ENCODE measurements at places on chromosomes 1 and 21.

- no peak for DNase-seq
Measured at GRCh38 chr1:10975567-10976326, 36.7 kb upstream of the TARDBP start.

GRCh38 chr1:211653293-211653692, 22.1 kb downstream of the NEK2 start:
- no peak for DNase-seq

GRCh38 chr1:36359911-36360550, 25.7 kb downstream of the STK40 start:
- peak; percentile 44 for DNase-seq

- no peak for DNase-seq
Measured at GRCh38 chr1:43587594-43587993, 56.9 kb downstream of the PTPRF start.

DNA sequence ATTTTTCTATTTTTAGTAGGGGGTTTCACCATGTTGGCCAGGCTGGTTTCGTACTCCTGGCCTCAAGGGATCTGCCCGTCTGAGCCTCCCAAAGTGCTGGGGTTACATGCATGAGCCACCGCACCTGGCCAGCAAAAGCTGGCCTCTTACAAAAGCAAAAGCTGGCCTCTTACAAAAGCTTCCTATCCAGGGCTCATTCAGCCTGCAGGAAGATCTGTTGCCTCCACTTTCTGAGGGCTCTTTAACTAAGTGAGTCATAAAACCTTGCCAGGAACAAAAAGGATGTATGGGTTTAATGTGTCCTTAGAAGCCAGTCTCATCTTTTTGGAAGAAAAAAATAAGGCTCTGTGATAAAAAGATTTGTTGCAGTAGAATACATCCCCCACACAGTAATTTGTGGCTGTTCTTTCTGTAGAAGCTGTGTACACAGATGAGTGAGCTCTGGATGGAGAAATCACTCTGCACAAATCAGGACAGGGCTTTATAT, 15.0 kb downstream of the HTR1D start:
- no peak for DNase-seq

DNA sequence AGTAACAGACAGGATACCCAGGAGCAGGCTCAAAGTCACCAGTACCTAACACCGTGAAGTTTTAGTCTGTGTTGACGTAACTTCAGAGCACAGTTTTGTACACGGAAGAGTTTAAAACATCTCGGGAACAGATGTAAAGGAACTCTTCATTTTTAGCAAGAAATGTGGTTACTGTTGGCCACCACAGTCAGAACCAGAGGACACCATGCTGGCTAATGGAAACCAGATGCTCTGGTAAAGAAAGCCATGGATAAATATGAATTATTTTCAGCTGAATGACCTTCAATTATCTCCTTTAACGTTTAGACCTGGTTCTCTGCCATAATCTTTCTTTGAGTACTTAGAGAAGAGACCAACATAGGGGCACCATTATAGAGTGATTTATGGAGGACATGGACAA, 115.9 kb downstream of the NTMT2 start:
- no peak for DNase-seq

- DNase-seq = peak; percentile 44
Measured at GRCh38 chr1:3903141-3904005, 3.3 kb upstream of the C1orf174 start.

- DNase-seq = no peak
Measured at GRCh38 chr1:54998100-54998499, 633 bp upstream of the BSND start.

DNA sequence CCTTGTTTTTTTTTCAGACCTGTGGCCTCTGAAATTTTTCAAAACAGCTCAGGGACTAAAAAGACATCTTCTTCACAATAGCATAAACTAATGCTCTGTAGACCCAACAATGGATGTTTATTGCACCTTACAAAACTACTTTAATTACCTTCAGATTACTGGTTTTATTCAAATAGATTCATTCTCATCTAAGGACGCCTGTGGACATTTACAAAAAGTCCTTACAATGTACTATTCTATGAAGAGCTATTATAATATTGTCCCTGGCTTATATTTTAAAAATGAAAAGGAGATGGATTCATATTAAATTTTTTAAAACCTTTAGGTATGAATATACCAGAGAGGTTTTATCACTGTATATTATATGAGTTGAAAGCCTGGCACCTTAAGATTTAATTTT, 238.4 kb upstream of the NR5A2 start:
- DNase-seq = no peak

- DNase-seq = no peak
Measured at GRCh38 chr1:51583532-51583931, 33.4 kb upstream of the OSBPL9 start.

DNA sequence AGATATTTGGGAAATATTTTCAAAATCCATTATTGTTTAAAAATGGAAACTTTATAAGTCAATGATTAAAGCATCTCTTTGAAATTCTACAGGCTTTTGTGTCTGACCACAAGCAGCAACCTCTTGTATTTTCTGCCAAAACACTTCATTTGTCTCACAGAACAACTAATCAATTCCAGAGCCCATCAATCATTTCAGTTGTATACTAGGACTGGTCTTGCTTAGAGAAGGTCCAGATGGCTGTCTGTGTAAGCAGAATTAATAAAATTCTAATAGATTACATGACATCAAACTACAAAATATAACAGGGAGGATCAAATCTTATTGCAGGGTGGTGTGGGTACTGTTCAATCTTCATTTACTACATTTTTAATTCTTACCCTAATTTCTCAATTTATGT, 76.4 kb downstream of the ACBD6 start:
- no peak for DNase-seq

GRCh38 chr1:111032295-111032897, 68.7 kb upstream of the LRIF1 start:
- DNase-seq = peak; percentile 65

DNA sequence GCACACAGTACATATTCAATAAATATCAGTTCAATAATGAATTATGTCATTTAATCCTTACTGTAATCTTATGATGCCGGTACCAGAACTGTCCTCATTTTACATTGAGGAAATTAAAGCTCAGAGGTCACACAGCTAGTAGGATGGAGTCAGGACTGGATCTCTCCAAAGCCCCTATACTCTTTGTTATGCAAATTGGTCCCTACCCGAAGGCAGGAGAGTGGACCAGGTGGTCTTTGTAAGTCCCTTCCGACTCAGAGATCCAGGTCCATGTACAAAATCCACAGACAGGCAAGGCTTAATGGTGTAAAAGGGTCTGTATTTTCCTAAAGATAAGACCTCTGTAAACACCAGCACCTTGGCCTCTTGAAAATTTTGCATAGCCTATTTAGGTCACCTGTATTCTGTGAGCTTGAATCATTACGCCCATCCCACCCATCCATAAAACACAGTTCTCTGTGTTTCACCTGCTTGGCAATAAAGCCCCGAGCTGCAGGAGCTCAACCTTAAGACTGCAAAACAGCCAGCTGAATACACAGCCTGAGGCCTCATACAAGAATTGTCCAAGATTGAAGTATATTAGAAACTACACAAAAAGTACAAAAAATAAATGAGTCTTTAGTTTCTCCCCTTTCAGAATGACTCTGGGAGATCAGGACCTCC, 41.7 kb downstream of the PLXNA2 start:
- no peak for DNase-seq

- no peak for DNase-seq
Measured at GRCh38 chr1:230696722-230697437, 17.0 kb downstream of the AGT start.

DNA sequence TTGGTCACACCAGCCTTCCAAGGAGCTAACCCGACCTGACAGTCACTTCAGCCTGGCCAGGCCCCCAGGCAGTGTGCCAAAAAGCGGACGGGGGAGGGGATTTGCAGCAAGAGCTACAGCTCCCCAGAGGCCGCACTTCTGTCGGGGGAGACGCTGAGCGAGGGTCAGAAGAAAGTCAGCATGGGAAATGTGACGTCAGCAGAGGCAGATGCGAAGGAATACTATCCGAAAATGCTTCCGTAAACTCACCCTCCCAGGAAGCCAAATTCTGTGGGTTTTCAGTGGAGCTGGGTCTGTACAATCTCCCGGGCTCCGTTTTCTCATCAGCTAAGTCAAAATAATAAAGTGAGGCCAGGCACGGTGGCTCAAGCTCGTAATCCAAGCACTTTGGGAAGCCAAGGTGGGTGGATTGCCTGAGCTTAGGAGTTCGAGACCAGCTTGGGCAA, 28.5 kb upstream of the ECE1 start:
- DNase-seq = no peak

DNA sequence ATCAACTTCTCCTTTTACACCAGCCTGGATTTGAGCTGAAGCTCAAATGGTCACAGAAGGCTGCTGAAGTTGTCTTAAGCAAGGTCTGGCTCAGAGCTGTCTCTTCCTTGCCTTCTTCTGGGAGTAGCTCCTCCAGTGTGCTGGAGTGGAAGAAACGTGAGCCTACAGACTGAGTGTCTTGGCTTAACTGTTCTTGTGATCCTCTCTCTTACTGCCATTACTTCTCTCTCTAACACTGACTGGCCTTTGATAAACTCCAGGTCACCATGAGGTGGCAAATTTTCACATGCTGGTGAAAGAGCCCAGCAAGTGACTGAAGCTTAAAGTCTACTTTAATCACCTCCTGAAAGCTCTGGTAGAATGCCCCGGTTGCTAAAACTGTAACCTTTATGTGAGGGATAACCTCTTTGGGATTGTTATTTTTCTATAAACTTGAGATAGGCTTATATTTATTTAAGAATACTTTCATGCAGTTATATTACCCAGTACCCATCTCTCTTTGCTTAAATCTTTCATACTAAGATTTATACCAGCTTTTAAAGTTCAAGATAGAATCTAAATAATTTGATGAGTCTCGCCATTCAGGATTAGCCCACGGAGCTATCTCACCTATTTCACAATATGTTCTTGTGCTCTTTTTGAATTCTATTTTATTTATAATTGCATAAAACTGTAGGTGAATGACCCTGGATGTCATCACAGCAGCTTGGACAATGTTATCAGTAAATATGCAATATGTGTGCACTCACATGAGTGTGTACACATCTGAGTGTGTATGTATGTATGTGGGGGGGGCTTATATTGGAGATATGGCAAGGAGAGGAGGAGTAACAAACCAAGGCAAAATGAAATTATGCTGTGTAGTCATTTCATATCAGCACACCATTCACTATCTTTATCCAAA, 924.0 kb downstream of the LTN1 start:
- DNase-seq = no peak

DNA sequence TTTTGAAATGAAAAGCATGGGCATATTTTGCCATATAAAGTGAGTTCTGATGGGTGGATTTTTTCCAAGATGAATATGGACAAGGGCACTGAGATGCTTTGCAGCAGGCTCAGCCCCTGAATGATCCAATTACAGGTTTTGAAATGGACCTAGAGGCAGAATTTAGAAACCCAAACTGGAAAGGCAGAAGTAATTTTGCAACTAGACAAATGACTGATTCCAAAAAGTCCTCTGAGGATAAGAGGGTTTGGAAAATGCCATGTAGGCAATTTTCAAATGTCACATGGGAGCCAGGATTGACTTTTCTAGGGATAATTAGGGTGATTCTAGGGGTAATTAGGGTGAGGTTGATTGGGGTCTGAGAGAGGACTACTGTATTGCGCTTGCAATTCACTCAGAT, 148.9 kb upstream of the ZNF648 start:
- no peak for DNase-seq

GRCh38 chr1:231807541-231807940, 181.0 kb downstream of the DISC1 start:
- no peak for DNase-seq

GRCh38 chr1:98084188-98084587, 163.4 kb upstream of the DPYD start:
- no peak for DNase-seq

GRCh38 chr21:26379561-26379960, 193.5 kb downstream of the CYYR1 start:
- DNase-seq = no peak

GRCh38 chr1:220962031-220962751, 82.9 kb downstream of the HLX start:
- DNase-seq = no peak

GRCh38 chr21:39851002-39851618, 16.1 kb upstream of the PCP4 start:
- DNase-seq = no peak

- no peak for DNase-seq
Measured at GRCh38 chr1:185972096-185972850, 238.1 kb downstream of the HMCN1 start.

DNA sequence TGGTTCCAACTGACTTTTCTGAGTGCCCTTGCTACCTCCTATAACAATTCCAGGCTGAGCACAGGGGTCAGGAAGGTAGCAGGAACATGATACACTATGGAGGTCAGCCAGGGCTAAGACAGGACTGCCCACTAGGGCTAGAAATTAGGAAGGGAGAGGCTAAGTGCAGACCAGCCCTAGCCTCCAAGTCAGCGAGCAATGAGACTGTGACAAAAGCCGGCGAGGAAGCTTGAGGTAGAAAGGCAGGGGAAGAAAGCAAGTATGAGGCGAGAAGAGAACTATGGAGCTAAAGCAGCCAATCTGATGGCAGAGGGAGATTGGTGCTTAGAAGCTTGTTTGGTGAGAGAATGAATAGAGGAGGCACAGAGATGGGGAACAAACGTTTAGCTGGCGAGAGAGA, 4.7 kb downstream of the UROD start:
- no peak for DNase-seq

- DNase-seq = peak; percentile 67
Measured at GRCh38 chr1:200971955-200972711, 51.4 kb downstream of the KIF21B start.

- DNase-seq = no peak
Measured at GRCh38 chr1:247468481-247469140, 10.7 kb upstream of the OR2B11 start.

- DNase-seq = no peak
Measured at GRCh38 chr21:32114419-32115035, 164.3 kb downstream of the MIS18A start.
